Adrenal gland (tissue), 19 donors: ENCODE measurements at places on chromosomes 11 and 22.

DNA sequence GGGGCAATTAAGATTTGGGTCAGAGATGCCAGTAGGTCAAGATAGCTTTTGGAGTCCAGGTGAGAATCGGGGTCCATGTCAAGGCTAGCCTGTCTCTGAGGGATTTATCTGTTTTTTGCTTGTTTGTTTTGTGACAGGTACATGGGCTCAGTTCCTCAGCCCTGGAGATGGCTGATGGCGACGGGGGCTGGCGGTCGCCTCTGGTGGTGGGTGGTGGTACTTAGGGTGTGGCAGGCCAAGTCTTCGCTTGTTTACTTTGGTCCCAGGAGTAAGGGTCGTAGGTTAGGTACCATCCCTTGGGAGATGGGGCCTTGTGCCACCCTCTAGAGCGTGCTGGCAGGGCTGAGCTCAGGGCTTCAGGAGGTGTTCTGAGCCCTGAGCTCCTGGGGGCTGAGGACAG, 4.7 kb downstream of the SLC25A45 start:
- DNase-seq = no peak

GRCh38 chr11:119094816-119095065, 6.9 kb downstream of the DPAGT1 start:
- peak; percentile 87 for DNase-seq

DNA sequence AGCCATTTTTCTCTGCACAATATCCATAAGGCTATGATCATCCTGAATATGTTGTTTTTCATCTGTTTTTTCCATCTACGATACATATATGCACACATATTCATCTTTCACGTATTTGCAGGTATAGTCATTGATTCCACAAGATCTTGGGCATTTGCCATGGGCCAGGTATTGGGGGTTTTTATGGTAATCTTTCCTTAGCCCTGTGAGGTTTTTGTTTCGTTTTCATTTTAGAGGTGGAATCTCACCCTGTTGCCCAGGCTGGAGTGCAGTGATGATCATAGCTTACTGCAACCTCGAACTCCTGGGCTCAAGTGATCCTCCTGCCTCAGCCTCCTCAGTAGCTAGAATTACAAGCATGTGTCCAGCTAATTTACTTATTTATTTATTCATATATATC, 20.0 kb downstream of the CD6 start:
- DNase-seq = no peak

DNA sequence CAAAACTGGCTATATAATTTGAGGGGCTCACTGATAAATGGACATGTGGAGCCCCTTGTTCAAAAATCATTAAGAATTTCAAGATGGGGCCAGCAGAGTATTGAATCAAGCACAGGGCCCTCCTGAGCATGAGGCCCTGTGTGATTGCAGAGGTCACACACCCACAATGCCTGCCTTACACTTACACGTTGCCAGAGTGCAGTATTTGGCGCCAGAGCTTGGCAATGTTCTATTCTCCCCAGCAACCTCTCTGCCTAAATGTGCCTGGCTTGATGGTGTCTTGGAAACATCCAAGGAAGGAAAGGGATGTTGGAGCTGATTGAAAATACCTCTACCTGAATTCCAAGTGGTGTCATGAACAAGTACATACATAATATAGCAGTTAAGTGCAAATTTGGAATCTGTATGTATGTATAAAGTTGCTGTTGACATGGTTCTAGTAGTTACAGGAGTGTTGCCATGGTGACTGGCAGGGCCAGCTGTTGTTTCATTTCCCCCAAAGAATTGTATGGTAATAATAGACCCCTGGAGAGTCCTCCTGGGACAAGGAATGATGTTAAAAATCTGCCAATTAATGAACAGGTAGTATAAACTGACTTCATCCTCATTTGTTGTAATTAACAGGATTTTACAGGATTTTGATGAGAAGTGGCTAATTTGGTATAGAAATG, 205.7 kb upstream of the NAV2 start:
- no peak for DNase-seq

DNA sequence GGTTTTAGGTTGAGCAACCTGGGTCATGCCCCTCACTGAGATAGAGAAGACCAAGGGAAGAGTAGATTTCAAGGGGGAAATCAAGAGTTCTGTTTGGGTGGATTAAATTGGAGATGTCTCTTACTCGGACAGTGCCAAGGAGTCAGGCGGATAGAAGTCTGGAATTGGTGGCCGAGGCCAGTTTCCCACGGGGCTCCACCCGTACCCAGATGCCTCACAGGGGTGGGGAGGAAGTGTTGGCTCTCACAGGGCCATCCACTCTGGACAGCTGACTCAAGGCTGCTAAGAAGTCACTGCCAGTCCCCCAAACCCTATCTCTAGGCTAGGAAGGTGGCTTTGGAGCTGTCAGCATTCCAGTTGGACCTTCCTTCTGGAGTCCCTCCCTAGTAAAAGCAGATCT, 79.1 kb upstream of the TIMP3 start:
- DNase-seq = no peak

DNA sequence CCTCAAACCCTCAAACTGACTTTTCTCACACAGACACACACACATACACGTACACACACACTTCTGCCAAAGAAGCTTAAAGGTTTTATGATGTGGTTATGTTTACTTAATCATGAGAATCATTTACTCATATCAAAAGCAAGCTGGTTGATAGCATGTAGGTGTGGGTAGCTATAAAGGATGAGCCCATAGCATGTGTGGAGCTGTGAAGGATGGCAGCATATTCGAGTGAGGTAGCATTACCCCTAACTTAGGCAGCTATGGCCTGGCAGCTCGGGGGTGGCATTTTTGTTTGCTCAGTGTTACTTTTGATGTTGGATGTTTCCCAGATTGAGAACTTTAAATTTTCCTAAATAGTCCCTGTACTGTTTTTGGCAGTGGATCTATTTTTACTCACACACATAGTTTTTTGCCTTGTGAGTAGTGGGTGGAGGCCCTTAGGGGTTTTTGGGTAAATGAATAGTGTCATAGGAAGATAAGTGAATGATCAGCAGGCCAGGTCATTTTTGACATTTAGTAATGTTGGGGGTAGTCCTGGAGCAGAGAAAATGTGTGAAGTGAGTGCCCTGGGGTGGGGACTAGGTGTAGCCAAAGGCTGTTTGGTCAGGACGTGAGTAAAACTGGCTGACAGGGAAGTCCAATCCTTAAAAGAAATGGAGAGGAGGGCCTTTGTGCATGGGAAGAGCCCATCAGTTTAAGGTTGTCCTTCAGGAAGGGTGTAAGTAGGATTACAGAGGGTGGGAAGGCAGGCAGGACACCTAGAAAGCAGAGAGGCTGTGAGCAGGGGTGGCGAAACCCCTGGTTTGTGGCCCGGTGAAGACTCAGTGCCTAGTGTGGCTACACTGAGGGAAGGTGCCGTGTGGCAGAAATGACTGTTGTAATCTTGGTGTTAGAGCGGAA, 7.1 kb downstream of the YWHAH start:
- DNase-seq = no peak

GRCh38 chr11:93783765-93784144, 327 bp upstream of the MED17 start:
- no peak for DNase-seq

DNA sequence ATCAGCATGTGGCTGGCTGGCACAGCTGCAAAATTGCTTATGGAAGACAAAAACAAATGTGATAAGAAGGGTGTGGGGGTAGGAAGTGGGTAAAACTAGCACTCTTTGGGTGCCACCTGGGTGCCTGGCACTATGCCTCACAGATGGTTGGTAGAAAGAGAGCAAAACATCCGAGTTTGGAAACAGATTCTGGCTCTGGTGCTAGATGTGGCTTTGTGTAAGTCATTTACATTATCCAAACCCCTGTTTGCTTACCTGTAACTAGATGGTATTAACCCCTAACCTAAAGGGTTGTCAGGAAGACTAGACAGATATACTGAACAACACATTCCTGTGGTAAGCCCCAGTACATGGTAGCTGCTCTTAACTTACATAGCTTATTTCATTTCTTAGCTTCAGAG, 905.6 kb downstream of the DLG2 start:
- DNase-seq = no peak

DNA sequence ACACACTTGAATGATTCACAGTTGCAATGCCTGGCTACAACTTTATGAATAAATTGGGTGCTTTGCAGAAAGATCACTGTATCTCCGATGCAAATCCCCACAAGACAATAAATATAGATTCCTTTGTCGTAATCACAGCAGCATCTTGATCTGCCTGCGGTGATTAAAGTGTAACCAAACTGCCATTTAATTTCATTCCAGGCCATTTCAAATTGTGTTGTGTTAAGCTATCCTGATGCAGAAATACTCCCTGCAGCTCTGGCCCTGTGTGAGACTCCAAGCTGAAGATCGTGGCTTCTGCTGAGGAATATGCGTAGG, 40.8 kb upstream of the B3GAT1 start:
- no peak for DNase-seq

- DNase-seq = no peak
These were observed 40.2 kb downstream of the RPL27A start for GRCh38 chr11:8722809-8723208.

GRCh38 chr22:30596886-30597285, 5.2 kb upstream of the PES1 start:
- DNase-seq = no peak

DNA sequence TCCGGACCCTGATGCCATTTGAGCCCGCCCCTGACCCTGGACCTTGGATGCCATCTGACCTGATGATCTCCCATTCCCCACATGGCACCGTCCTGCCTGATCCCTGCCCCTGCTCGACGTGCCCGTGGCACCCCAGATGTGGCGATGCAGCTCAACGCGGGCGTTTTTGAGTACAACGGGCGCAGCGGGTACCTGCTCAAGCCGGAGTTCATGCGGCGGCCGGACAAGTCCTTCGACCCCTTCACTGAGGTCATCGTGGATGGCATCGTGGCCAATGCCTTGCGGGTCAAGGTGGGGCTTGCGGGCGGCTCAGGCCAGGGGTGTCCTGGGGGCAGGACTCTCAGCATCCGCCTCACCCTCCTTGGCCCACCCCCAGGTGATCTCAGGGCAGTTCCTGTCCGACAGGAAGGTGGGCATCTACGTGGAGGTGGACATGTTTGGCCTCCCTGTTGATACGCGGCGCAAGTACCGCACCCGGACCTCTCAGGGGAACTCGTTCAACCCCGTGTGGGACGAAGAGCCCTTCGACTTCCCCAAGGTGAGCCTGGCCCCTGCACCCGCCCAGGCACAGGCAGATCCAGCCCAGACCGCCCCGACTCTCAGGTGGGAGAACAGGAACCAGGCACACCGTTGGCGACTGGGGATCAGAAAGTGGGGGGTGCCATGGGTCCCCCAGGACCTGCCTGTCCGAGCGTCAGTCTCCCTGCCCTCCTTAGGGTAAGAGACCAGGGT, 11.1 kb downstream of the PLCB3 start:
- DNase-seq = no peak

DNA sequence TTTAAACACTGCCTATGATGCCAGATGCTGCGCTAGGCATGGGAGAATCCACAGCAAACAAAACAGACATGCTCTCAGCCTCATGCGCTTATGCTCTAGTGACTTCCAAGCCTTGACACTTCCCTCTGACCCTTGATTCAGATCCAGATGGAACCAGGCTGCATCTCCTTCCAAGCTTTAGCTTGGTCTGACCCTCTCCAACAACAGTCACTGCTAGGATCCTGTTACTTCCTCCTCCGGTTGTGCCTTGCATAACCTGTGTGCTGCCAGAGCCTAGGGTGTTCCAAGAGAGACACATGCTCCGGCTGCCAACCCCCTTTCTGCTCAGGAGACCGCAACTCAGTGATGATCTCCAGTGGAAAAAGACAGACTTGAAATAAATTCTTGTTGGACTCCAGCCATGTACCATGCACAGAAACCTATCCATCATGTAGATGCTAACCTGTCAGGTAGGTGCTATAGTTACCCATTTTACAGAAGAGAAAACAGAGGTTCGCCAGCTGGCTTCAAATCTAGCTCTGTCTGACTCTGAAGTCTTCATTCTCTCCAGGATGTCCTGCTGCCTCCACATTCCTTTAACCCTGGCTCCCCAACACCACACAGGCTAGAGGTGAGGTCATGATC, 136.3 kb upstream of the TEAD1 start:
- DNase-seq = no peak

DNA sequence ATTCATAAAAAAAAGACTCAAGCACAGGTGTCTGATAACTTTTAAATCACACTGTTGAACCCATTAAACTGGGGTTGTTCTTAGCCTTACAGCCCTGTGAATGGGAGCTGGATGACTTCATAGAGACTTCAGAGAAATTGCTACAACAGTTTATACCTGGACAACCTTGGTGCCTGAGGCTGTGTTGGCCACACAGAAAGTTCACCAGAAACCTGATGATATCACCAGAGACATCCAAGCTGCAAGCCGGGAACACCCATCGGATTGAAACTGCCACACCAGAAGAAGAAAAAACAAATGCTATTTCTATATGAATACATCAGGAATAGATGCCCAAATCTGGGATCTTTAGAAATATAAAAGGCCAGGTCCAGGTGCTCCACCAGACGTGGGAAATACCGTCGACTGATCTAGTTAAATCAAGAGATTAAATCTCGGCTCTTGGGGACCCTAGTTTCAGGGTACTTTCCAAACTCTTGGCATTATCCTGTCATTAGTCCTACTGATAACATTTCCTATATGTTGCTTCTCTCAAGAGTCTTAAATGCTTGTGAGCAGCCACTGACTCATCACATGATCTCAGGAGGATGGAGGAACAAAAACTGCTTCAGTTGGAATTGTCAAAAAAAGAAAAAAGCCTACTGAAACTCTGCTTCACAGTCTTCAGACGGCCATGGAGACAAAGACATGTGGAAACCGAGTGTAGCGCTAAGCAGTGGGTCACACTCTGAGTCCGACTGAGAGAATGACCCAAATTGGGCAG, 28.6 kb upstream of the APOL5 start:
- no peak for DNase-seq

- DNase-seq = no peak
These were observed 305.9 kb downstream of the BRD1 start for GRCh38 chr22:49521787-49522224.

DNA sequence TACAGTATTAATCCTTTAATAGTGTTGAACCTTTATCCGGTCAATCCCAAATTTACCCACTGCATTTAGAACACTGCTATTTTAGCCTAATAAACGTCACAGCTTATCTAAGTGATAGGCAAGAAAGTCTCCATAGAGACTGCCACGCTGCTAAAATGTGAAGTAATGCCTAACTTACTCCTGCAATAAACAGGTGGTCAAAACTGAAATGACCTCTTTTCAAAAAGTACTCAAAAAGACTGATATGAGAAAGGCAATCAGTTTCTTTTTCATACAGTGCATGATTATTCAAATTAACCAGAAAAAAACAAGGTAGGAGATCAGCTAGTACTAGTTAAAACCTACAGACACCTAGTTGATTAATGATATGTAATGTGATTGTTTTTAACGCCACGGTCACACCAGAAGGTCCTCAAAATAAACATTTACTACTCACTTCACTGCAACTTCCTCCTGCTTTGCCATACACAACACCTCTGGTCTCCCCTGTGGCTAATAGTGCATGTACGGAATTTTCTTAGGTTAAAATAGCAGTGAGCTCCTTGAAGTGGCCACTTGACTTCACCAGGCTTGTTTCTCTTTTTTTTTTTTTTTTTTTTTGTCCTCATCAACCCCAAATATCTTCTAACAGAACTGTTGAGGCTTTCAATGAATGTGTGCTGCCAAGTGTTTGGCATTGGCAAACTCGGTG, 8.8 kb downstream of the ATP5MG start:
- DNase-seq = no peak

DNA sequence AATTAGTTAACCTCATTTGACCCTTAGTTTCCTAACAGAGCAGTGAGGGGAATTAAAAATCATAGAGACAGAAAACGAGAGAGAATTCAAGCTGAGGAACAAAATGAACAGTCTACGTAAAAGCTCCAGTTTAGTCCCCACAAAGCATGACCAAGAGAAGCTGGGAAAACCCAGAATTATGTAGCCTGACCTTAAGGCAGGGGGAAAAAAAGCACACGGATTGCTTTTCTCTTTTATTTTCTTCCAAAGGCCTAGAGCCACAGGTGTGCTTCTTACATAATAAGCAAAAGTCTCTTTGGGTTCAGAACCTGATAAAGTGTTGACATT, 514 bp upstream of the AMBRA1 start:
- DNase-seq = no peak
